CD4-positive, alpha-beta T cell treated with Interleukin-17A for 1 hour (primary cell): ENCODE measurements at places on chromosomes 1 and 21.

GRCh38 chr1:180841415-180841814 lies 71.3 kb upstream of the KIAA1614 start:
- DNase-seq: no peak

DNA sequence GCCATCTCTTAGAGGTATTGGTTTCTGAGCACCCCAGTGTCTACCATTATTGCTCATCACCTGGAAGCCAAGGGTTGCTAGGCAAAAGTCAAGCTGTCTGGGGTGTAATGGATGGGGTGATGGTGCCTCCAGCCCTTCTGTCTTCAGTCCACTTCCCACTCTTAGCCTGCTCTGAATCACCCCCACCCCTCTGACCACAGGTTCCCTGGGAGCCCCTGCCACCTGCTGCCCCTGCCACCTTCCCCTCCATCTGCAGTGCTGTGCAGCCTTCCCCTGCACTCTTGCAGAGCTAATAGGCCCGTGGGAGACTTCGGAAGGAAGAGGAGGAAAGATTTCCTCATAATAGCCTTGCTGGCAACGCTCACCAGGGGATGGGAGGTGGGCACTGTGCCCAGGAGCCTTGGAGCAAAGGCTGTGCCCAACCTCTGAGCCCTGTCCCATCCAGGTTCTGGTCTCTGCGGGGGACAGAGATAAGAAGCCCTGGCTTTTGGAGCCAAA lies 35.5 kb downstream of the CAPN2 start:
- no peak for DNase-seq

DNA sequence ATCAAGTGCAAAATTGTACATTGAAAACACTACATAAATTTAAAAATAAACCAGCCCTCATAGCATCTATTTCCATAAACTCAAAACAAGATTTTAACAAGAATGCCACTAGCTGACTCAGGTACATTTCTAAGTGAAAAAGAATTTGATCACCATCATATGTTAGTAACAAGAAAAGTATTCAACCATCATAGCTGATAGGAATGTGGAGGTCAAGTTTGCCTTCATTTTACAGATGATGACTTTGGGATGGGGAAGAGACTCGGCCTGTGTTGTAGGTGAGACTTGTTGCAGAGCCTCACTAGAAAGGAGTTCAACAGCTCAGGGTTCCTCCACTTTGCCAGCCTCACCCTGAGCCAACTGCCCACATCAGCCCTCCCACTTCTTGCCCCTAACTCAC lies 318.8 kb upstream of the FAM78B start:
- no peak for DNase-seq

DNA sequence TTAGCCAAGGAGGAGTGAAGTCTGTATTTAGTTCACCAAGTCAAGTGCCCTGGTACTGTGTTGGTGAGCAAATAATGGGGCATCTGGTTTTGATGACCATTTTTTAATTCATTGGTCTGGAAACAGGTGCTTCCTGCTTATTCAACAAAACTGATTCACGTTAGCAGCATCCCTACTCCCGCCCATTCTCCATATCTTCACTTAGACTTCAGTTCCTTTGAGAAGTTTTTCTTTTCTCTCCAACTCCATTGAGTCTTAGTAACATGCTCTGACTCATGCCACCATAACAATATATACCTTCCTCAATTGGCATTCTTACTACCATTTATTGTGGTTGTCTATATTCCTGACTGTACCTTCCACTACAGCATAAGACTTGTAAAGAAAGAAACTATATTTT lies 468.9 kb downstream of the DPYD start:
- no peak for DNase-seq

- DNase-seq: no peak
Measured at GRCh38 chr1:218397752-218398339, 52.7 kb downstream of the TGFB2 start.

GRCh38 chr1:183195142-183195574 lies 9.1 kb downstream of the LAMC2 start:
- DNase-seq: no peak

- DNase-seq: no peak
Measured at GRCh38 chr1:97603776-97604175, 317.1 kb downstream of the DPYD start.

GRCh38 chr1:43538143-43538487 lies 7.4 kb downstream of the PTPRF start:
- DNase-seq: no peak

- no peak for DNase-seq
Measured at GRCh38 chr1:85124091-85124490, 75.8 kb upstream of the MCOLN3 start.

DNA sequence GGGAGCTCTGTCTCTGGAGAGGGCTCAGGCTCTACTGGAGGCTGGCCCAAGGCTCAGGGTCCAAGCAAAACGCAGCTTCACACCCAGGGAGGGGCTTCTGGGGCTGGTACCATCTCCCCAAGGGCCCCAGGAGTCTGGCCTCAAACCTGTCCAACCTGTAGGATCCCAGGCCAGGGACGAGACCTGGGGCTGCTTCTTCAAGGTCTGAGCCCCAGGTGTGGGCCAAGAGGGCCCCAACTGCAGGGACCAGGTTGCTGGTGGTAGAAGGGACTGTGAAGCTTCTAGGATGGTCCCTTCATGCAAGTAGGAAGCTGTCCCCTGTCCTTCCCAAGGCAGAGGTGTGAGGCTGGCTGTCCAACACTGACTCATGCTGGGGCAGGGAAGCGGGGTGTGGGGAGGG lies 7.8 kb upstream of the MMEL1 start:
- DNase-seq: no peak

DNA sequence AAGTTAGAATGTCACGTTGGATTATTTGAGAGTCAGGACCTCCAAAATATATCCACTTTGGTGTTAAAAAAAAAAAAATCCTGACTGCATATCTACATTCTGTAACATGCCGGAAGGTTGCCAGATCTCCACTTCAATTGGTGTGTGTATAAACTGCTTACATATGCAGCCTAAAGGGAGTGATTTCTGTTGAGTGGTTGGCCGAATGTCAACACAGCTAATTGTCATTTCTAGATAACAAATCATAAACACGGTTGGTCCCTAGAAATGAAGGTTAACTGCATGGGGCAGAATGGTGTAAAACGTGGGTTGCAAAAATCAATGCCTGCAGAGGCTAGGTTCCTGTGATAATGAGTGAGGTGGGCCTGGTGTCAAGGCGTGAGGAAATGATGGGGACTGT lies 15.0 kb upstream of the ROR1 start:
- DNase-seq: no peak
